SK-N-DZ (cell line): ENCODE measurements at places on chromosomes 2 and 18.
A peak's percentile ranks its signal among the peaks of the same experiment; 100 is the strongest.

DNA sequence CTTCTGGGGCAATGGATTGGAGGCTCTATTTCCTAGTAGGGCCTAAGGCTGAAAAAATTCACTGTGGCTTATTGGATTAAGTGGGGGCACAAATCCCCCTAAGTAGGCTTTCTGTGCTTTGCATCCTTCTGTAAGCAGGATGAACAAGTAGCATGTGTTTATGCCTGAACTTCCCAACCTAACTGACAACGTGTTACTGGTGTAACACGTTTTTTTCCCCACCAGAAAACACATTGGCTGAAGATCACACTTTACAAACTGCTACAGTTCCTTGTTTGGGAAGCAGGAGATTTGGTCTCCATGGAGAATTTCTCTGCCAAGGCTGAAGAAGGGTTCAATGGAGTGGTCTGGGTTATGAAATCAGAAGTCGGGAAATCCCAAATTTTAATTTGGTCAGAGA, 7.2 kb upstream of the ITGA6 start:
- no peak for DNase-seq

DNA sequence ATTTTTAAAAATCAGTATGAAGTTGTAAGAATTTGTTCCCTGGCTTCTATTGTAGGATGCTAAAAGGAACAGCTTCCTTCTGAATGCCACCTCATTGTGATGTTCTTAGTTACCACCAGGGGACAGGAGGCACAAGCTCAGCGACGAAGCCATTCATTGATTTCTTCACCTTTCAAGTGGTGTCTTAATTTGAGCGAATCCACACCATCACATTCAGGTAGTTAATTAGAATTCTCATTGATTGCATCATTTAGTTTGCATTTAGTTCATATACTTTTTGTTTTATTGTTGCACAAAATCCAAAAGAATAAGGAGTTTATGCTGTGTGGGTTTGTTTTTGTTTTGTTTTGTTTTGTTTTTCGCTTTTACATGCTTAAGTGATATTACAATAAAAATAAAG, 23.1 kb downstream of the CYP27C1 start:
- DNase-seq: no peak

- DNase-seq: peak; percentile 32
These were observed 362.0 kb downstream of the ZNF521 start for GRCh38 chr18:24989760-24990593.

- DNase-seq: no peak
These were observed 44.1 kb downstream of the TTC21B start for GRCh38 chr2:165909466-165909865.

- DNase-seq: no peak
These were observed 429.5 kb downstream of the ZNF521 start for GRCh38 chr18:24922491-24922890.

DNA sequence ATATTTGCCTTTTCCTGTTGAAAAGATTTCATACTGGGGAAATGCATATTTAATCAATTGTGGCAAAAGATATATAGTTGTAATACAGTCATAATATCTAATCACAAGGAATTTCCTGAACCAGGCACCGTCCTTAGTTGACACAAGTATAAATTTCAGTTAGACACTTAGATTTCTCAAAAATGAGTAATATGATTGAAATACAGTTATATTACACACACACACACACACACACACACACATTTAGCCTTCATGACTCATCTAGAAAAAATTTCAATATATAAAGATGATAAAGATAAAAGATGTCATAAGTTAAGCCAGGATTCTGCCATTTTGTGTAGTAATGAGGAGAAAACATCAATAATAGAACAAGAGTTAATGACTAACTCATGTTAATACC, 258.4 kb upstream of the ZNF804A start:
- no peak for DNase-seq

DNA sequence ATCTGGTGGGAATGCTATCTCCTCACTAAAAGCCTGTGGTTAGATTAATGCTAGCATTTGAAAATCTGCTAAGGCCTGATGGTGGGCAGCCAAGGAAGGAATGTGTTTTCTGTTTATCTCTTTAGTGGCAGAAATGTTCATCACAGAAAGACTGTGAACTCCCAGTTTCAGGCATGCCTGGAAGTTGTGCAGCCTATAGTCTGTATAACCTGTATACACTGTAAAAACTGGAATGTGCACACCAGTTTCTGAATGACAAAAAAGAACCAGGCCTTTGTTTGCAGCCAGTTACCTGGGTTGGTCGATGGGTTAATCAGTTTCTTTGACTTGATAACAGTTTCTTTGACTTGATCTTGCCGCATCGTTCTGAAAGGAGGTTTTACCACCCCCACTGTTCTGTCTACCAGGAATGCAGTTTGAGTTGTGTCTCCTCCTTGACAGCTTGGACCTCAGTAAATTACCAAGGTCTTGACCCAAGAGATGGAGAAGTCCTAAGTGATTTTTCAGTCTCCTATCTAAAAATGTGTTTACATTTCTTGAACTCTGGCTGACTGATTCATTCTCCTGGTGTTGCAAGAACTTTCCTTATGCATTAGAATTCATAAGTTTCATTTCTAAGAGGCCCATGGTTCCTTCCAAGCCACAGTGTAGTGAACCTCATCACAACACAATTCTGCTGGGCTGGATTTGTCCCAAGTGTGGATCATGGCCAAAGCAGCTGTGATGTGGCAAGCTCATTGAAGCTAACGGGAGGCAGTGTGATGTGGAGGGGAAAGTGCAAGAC, 62.2 kb downstream of the KIAA2012 start:
- DNase-seq: no peak

- DNase-seq: peak; percentile 45
These were observed 231.4 kb downstream of the HAUS1 start for GRCh38 chr18:46335534-46336101.

DNA sequence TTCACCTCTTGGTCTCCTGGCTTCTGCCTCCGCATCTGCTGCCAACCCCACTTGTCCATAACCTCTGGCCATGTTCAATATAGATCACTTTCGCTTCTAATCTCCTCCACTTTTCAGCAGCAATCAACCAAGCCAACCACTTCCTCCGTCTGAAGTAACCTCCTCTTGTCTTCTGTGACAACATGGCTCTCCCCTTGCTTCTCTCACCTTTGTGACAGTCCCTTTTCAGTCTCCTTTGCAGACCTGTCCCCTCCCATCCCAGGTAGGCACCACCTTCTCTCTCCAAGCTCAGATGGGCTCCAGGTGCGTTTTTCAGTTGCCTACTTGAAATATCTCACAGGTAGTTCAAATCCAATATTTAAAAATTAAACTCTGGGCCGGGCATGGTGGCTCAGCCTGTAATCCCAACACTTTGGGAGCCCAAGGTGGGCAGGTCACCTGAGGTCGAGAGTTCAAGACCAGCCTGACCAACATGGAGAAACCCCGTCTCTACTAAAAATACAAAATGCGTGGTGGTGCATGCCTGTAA, 4.7 kb upstream of the PSD4 start:
- no peak for DNase-seq

GRCh38 chr2:112958428-112959108, 19.2 kb upstream of the IL36G start:
- peak; percentile 50 for DNase-seq

GRCh38 chr2:127067620-127068350, 39.2 kb downstream of the BIN1 start:
- peak; percentile 58 for DNase-seq

DNA sequence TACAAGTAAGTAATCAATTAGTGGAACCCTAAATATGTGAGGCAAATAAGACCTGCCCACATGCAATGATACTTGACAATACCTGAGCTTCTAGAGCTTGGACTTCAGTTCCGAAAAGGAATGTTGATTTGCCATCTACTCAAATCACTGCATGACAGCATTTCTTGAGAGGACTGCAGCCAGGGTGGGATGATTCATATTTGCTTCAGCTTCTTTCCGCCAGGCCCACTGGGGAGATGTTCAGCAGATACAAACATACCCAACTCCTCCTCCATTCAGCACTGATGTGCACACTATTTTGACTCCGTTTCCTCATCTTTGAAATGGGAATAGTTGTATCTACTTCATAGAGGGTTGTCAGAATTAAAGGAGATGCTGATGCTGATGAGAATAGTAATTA, 28.8 kb upstream of the TMEM177 start:
- no peak for DNase-seq

- DNase-seq: no peak
These were observed 419.7 kb upstream of the MEX3C start for GRCh38 chr18:51617167-51617566.

- no peak for DNase-seq
These were observed 119.7 kb downstream of the CDC42EP3 start for GRCh38 chr2:37551783-37552182.

- DNase-seq: no peak
These were observed 77.9 kb downstream of the UXS1 start for GRCh38 chr2:106116248-106116647.

DNA sequence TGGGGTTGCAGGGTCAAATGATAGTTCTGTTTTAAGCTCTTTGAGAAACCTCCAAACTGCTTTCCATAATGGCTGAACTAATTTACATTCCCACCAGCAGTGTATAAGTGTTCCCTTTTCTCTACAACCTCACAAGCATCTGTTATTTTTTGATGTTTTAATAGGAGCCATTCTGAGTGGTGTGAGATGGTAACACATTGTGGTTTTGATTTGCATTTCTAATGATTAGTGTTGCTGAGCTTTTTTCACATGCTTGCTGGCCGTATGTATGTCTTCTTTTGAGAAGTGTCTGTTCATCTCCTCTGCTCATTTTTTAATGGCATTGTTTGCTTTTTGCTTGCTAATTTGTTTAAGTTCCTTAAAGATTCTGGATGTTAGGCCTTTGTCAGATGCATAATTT, 107.7 kb downstream of the PDE11A start:
- no peak for DNase-seq
